ENCODE measurements at places on chromosomes 4 and X.

DNA sequence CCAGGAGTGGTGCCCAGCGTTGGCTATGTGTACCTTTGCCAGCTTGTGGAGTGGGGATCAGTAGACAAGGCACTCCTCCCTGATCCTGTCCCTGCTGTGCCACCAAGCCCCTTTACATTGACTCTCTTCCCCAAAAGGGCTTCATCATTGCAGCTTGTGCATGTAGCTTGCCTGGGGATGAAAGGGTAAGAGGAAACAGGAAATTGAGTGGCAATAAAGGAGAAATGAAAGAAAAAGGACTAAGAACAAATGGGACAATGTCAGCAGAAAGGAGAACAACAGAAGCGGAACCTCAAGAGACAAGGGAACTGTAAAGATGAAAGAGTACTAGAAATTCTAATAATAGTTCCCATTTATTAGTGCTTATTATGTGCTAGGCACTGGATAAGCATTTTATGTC lies 8.7 kb upstream of the IL13RA1 start:
- no peak for DNase-seq

- DNase-seq, result no peak
These were observed 689 bp upstream of the OGT start for GRCh38 chrX:71532078-71532752.

GRCh38 chr4:165203541-165204461 lies 3.6 kb upstream of the KLHL2 start:
- no peak for DNase-seq

DNA sequence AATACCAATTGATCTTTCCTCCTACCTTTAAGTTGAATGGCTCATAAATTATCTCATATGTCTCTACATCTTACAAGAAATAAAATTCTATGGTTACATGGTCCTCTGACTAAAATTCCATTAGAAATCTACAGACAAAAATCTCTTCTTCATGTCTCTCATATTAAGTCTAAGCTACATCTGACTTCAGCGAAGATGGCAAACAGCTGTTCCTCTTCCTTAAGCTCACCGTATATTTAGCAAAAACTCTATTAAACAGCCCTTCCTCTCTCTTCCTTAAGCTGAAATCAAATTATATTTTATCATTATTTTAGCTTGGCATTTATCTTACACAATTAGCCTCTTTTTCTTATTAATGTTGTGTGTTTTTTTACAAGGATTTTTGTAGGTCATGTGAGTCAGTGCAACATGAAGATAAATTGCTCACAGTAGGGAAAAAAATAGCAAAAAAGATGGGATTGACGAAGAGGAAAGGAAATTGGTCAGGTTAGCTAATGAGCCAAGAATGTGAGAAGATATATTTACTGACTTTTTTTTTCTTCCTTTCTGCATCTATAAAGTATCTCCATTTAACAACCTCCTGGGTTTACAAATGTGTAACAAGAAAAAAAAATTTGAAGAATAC lies 2412.8 kb downstream of the ARAP2 start:
- no peak for DNase-seq

DNA sequence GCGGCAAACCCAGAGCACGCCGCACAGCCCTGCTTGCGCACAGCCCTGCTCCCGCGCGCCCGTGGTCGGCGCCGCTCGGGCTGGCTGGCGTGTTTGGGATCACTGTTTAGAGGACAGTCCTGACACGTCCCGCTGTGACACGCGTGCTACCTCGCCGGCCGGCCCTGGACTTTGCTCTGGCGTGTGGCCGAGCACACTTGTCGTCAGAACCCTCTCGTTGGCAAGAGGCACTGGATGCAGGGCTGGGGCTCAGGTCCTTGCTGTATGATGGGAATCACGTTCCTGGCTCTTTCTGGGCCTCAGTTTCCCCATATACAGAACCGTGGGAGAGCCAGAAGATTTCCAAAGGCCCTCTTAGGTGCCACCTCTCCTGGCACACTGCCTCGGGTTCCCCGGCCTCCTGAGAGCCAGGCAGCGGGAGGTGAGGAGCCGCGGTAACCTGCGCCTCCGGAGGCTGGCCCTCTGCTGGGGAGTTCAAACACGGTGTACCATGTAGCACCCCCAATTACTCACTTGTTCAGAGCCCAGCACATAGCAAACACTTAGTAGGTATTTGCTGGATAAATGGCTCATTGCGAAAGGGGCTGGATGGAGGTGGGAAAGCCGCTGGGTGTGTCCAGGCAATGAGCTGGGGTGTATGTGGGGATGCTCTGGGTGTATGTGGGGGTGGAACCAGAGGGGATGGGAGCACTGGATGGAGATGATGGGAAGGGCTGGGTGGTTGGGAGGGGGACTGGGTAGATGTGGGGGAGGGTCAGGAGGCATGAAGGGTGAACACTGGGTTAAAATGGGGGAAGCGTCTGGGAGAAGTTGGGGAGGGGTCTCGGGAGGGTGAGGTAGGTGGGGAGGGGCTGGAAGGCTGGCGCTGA lies 76.6 kb downstream of the HTRA3 start:
- peak; percentile 58 for DNase-seq

DNA sequence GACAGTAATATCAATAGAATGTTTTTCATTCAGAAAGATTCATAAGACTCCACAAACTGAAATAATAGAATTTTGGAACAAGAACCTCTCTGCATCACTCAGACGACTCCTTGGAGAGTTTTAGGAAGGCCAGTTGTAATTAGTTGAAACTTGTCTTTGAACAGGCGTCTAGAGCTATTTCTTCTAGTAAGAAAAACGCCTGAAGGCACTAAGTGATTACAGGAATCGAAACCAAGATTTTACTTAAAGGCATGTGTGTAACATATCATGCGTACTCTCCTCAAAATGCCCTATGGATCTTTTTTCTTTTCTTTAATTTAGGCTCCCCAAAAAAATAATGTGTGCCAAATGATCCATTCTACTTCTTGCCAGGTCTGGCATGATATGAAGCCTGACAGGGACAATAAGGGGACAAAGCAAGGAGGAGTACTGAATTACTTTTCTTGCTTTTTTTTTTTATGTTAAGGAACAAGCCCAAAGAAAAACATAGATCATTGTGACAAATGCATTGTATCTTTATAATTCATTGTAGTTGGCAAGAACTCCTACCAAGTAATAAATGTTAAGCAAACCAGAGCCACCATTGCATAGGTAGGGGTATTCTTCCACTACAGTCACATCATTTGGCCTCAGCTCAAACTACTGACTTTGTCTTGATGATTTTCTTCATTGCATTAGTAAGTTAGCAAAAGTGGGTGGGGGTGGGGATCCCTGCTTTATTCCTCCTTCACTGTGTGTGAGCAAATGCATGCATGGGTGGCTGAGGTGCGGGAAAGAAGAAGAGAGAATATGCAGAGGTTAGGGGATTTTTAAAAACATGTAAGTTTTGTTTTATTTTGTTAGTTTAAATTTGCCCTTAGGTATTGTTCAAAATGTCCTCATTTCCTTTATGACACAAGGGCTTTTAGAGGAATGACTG lies 79.9 kb upstream of the ATOH1 start:
- DNase-seq, result no peak

DNA sequence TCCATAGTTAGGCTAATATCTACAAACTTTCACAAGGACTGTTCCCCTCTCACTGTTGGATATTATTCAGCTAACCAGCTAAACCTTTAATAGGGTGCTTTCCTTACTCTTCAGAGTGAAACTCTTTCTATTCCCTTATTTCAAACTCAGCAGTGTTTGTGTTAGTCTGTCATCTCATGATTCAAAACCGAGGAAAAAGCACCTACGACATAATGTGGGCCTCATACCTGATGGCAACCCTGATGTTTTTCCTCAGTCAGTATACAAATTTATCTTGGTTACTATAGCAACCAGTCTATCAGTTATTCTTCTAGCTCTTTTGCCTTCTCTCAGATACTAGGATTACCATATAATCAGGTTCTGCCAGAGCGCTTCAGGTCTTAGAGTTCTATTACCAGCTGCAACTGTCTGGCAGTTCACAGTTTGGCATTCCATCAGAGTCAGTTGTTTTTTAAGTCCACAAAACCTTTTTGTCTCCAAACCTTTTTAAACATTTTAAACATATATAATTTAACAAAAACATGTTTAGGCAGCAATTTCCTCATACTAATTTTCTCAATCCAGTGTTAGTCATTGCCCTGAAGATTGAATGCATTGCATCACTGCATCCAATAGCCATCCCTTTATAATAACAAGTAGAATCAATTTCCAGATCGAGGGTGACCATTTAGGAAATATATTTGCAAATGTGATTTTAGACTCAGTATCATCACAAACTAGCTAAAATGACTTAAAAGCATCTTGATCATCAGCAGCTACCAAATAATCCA lies 7.4 kb downstream of the WDR44 start:
- no peak for DNase-seq
